ENCODE measurements at places on chromosomes 11 and 22.

- no peak for DNase-seq
Observed at GRCh38 chr11:117478926-117479325, 151.3 kb downstream of the CEP164 start.

DNA sequence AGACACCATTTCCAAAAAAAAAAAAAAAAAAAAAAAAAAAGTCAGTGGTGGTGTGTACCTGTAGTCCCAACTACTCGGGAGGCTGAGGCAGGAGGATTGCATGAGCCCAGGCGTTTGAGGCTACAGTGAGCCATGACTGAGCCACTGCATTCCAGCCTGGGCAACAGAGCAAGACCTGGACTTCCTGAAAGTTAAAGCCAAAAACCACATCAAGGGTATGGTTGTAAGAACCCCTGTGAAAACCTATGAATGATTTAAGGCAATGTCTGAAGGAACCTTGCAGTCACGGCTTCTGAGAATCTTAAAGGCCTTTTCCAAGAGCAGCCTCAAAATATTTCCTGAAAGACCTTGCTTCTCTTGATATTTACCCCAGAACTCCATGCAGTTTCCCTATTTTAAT lies 30.5 kb upstream of the MSANTD2 start:
- no peak for DNase-seq

DNA sequence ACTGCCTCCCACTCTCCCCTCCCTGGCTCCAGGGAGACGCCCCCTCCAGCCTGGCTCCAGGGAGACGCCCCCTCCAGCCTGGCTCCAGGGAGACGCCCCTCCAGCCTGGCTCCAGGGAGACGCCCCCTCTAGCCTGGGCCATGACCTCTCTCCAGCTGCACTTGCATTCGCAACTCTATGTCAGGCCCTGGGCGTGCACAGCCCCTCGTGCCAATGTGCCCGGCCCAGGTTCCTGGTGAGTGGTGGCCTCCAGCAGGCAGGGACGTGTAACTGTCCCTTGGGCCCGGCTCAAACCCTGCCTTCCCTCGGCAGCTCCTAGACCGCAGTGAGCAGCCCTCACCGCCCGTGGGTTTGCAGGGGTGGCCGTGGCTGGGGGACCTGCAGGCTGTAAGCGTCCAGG lies 6.9 kb downstream of the MUC6 start:
- no peak for DNase-seq

- DNase-seq, result no peak
Observed at GRCh38 chr11:11370255-11370961, 17.4 kb upstream of the CSNK2A3 start.

GRCh38 chr11:55773138-55773537 lies at the start of gene OR5D13:
OR5D13 (plus strand) TSS chr11:55773438; CDS start chr11:55773438, 0 bp downstream.
- no peak for DNase-seq

- DNase-seq, result no peak
Observed at GRCh38 chr11:126645186-126645585, 289.7 kb downstream of the ST3GAL4 start.

- peak; percentile 39 for DNase-seq
Observed at GRCh38 chr11:113977071-113977490, 2.2 kb downstream of the HTR3A start.

- no peak for DNase-seq
Observed at GRCh38 chr11:129453293-129453721, 77.7 kb downstream of the BARX2 start.

DNA sequence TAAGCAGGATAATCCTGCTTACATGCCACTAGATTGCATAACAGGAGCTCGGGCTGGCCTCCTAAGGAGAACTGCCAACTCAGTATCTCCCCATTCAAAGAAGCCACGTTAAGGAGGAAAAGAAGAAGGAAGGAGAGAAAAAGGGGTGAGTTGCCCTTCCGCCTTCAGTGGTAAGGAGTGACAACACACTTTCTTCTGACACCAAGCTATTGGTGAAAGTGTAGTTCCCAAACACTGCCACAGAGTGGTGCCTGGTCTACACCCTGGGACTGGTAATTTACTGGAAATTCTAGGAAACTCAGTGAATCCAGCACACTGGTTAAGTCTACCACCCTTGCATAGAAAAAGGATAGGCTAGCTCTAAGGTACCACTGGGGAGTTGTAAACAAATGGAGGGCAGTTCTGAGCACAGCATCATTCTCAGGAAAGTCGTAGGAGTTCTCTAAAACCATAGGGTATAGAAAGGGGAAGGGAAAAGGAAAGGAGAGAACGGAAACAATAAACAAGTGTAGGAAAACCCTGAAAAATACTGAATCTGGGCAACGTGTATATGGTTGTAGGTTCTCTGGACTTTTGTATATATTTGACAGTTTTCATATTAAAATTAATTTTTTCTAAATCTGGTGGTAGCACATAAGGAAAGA lies 58.2 kb downstream of the RRAS2 start:
- DNase-seq, result peak; percentile 75

All from HL-60 (cell line).